Lower lobe of right lung (tissue), 2 donors: ENCODE measurements at places on chromosomes 1 and 21. TPM values are rescaled to one million over a fixed set of nuclear protein-coding genes. Genes with fewer than 3 reads are reported as not detected.

The OPTC gene
- total RNA-seq: not detected

The TMEM201 gene
- 8.2 TPM for total RNA-seq

The GBP1 gene
- total RNA-seq: 54.2 TPM

DNA sequence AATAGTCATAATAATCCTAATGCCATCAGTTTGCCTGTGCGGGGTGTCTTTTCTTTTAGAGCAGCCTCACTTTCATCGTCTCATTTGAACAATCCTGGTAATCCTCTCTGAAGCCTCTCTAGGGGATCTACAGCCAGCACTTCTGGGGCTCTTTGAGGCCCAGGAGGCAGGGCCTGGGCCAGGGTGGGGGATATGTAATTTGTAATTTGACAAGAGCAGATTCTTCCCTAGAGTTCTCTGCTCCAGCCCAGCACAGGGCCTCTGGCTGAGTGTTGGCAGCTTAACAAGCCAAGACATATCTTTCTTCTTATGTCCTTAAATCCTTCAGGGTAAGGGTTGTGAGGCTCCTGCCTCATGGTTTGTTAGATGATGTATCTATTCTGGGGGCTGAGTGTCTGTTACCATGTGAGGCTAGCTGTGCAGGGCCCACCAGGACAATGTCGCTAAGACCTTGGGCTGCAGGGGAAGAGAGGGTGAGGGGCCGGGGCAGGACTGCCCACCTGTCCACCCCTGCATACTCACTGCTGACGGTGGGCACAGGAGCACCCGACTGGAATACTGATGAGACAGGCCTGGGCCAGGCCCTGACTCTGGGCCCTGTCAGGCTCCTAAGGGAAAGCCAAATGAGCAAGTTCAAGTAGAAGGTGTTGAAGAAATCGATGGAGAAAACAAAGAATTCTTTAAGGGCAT is 45.3 kb upstream of the PARP1 start:
- H3K4me1 ChIP-seq: no peaks in the 10 kb centered on the region
- no peak for DNase-seq
- H3K27me3 ChIP-seq: no peaks in the 10 kb centered on the region
- H3K4me3 ChIP-seq: no peak overlapping the region
- no peaks in the 10 kb centered on the region for H3K36me3 ChIP-seq

- H3K4me1 ChIP-seq: no peaks in the 10 kb centered on the region
- no peaks in the 10 kb centered on the region for H3K27me3 ChIP-seq
- no peak overlapping the region for H3K4me3 ChIP-seq
- H3K36me3 ChIP-seq: no peaks in the 10 kb centered on the region
- H3K27ac ChIP-seq: no peak overlapping the region
These were observed 63.1 kb downstream of the TMPRSS15 start for GRCh38 chr21:18340387-18340942.
